Activated CD8-positive, alpha-beta memory T cell treated with anti-CD3 and anti-CD28 coated beads for 1 hour (primary cell): ENCODE measurements at places on chromosomes 13 and 19.

DNA sequence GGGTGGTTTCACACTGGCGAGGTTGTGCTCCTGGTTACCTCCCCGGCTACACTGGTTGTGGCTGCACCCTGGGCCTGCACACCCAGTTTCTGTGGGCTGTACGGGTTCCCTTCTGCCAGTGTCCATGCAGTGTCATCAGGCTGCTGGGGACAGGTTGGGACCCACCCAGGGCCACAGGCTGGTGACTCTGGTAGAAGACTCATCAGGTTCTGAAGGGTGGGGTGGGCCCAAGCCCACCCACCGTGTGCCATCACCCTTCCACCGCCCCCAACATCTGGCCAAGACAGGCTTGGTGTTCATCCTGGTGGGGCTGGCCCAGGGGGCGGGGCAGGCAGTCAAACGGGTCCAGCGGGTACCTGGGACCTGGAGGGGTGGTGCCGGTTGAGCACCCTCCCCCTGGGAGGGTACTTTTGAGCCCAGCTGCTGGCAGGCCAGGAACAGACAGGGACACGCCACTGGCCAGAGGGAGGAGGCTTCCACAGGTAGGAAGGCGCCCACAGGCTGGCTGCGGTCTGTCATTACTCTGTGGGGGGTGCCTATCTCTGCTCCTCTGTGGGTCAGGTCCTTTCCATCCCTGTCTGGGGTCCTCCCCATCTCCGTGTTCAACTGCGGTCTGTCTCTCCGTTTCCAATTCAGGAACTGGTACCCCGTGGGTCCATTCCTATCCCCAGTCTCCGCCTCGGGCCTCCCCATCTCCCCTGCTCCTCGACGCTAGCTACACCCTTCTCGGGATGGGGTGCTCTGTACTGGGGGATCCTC lies at the start of gene RNF225:
Gene RNF225 (plus strand): TSS at position 437 of the 759 bp plus-strand sequence. CDS start 434 bp downstream, outside the sequence.
- no peak for DNase-seq

- DNase-seq: no peak
These were observed 68.3 kb downstream of the ATP8A2 start for GRCh38 chr13:25440061-25440460.

GRCh38 chr19:23415561-23416191 lies 20.4 kb upstream of the ZNF91 start:
- DNase-seq: no peak

GRCh38 chr13:26909477-26909876 lies 148.9 kb upstream of the GPR12 start:
- no peak for DNase-seq

GRCh38 chr13:39942552-39943273 lies 287.3 kb downstream of the COG6 start:
- peak; percentile 61 for DNase-seq

- DNase-seq: no peak
These were observed 49.0 kb downstream of the FREM2 start for GRCh38 chr13:38735665-38736440.

GRCh38 chr19:49916839-49917733 lies 11.9 kb upstream of the ATF5 start:
- no peak for DNase-seq

DNA sequence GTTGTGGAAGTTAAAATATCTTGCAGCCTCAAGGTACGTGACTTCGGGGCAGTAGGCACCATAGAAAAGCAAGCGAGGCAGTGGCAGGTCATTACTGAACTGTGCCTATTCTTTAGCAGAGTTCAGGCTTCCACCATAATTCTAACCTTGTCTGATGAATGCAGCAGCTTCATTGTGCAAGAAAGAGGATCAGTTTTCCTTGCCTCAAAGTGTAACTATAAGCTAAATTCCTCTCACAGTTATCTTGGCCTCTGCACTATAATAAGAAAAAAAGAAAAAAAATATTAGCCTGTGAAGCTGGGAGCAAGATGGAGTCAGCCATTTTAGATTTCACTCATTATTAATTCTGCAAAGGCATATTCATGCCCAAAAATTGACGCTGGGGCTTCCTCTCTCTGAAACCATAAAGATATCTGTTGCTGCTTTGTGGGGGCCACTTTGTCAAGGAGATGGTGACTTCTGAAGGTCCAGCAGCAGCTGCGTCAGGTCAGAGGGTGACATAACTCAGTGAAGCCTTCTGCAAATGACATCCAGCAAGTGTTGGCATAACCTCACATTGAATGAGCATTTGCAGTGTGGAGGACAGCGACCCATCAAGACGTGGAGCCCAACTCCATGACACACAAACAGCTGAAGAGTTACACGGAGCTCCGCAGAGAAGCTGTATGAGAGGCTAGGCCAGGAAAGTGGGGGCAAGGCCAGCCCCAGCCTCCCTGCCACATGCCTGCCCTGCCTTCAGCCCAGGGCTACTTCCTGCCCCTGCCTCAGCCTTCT lies 23.1 kb upstream of the SACS start:
- DNase-seq: no peak

DNA sequence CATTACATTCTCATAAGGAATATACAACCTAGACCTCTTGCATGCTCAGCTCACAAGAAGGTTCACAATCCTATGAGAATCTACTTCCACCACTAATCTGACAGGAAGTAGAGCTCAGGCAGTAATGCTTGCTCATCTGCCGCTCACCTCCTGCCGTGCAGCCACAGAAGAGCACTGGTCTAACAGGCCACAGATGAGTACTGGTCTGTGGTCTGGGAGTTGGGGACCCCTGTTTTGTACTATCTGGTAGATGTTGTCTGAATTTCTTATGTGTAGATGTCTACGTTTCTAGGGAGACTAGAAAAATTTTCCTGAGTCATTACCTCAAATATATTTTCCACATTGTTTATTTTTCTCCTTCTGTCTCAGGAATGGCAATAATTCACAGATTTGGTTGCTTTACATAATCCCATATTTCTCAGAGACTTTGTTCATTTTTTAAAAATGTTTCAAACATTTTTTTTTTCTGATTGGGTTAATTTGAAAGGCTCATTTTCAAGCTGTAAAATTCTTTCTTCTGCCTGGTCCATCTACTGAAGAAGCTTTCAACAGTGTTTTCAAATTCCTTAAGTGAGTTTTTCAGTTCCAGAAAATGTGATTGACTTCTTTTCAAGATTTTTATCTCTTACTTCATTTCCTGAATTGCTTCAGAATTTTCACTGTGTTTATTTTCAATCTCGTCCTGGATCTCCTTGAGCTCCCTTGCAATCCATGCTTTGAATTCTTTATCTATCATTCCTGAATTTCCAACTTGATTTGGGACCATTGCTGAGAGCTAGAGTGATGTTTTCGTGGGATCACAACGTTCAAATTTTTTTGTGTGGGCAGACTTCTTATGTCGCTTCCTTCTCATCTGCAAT lies 1322.2 kb downstream of the PCDH9 start:
- DNase-seq: no peak

DNA sequence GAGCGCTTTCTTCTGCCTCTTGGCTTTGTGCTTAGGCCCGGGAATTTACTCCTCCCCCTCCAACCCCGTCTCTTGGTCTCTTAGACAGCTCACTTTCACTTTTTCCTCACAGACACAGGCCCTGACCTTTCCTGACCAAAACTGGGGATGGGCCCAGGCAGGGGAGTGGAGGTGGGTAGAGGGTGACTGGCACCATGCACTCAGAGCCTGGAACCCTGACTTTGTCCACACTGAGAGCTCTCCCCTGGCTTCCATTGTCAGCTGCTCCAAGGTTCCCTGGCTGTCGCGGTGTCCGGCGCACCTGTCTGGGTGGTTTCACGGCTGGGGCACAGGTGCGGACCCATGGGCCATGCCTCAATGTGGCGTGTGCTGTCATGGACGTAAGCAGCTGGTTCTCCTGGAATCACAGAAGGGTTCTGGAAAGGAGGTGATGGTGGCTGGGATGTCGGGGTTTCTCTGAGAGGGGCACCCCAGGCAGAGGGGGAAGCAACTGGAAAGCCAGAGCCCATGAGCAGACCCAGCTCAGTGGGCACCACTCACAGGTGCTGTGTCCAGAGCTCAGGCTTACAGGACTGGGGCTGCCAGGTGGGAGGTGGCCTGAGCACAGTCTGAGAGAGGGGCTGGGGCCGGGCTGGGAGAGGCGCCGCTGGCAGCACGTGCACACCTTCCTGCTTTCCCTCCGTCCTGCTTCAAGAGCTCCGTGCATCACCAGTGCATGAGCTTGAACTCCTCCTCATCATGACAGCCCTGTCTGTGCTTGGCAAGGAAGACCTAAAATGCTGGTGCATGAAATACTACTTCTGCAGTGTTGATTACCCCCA lies 28.0 kb upstream of the C1QTNF9 start:
- DNase-seq: no peak

DNA sequence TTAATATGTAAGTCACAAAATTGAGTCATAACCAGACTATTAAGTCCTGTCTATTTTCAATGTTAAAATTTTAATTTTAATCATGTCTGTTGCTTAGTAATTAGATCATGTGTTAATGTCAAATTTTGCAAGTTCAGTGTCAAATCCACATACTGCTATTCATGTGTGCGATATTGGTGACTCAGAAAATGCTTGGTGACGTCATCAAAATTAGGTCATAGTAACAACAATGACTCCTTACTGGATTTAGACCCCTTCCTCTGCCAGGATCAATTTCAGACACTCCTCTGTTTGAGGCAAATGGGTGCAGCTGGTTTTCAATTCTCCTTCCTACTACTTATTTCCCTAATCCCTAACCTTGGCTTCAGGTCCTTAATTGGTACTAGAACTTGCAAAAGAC lies 1394.3 kb upstream of the SLC10A2 start:
- no peak for DNase-seq

DNA sequence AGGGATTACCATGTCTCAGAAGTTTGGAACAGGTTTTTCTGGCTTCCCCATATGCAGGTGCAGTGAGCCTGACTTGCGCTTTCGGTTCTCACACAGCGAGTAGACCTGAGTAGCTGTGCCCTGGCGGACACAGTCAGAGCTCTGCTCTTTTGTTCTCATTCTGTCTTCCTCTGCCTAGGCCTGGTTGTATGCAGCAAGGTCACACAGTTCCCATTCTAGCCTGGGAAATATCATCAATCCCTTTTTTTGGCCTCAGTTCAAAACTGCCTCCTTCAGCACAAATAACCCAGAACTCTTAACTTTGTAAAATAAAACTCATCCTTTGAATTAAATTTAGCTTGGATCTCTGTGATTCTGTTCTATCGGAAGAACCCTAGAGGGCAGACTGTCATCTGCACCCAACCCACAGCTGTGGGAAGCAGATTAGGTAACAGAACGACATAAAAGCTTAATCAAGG lies 10.2 kb downstream of the OXGR1 start:
- no peak for DNase-seq

DNA sequence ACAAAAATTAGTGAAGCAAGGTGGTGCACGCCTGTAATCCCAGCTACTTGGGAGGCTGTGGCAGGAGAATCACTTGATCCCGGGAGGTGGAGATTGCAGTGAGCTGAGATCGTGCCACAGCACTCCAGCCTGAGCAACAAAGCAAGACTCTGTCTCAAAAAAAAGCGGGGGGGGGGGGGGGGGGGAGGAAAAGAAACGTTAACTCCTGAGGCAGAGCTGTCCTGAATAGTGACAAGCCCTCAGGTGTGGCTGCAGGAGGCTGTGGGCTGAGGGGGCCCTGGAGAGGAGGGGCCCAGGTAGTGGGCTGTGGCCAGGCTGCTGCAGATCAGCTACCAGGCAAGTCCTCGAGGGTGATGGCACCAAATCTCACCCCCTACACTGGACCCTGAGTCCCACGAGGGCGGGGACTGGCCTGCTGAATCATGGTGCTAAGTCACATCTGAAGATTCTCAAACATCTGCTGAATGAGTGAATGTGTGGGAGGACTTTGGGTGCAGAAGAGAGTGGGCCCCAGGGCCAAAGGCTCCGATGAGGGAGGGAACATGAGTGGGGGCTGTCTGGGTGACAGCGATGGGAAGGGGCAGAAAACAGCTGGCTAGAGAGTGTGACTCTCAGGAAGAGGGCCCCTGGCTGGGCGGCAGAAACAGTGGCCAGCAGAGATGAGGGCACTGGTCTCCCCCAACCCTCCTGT lies 24.6 kb upstream of the ATP1A3 start:
- no peak for DNase-seq

- no peak for DNase-seq
These were observed 424.5 kb downstream of the ITGBL1 start for GRCh38 chr13:101876951-101877350.

GRCh38 chr13:26186995-26187394 lies 35.1 kb downstream of the RNF6 start:
- no peak for DNase-seq

DNA sequence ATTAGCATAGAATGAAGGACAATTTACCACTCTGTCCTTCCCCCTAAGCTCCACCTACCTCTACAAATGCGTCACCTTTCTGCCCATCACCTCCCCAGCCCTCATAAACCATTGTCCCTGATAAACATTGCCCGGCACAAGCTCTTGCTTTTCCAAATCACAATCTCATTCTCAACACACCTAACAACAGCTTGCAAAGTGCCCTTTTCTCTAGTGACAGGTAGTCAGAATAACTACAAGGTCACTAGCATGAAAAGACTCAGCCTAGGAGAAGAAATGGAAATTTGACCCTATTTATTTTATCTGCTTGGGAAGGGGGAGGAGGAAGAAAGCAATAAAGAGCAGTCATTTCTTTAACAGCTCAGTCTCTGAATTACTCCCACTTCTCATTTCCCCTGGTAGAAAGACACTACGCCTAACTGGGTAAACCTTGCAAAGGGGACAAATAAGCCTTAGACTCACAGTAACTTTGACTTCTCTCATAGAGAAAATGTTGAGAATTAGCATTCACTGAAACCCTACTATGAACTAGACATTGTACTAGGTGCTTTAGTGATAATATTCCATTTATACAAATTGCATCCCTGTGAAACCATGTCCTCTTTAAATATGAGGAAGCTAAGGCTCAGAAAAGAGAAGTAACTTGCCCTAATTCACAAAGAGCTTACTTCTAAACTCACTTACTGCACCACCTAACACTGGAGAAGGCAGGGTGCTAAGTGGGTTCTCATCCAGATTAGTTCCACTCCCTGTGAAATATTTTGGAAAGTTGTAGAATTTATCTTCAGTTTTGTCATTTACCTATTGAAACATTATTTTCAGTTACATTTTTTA lies 116.2 kb upstream of the FNDC3A start:
- no peak for DNase-seq

DNA sequence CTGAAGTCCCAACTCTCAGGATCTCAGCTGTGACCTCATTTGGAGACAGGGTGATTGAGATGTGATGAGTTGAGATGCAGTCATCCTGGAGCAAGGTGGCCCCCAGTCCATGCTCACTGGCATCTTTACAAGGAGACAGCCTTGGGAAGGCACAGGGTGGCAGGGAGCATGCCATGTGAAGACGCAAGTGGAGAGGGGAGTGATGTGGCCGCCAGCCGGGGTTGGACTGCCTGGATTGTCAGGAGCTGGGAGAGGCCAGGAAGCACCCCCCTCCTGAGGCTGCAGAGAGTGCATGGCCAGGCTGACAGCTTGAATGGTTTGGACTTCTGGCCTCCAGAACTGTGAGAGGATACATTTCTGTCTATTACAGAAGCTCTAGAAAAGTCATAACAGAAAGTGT lies 194.4 kb downstream of the UQCRFS1 start:
- DNase-seq: no peak
